M059J (cell line): ENCODE measurements at places on chromosomes 5 and 9. TPM values are rescaled to one million over a fixed set of nuclear protein-coding genes. Genes with fewer than 3 reads are reported as not detected.
A peak's percentile ranks its signal among the peaks of the same experiment; 100 is the strongest.

The CTNNAL1 gene
- total RNA-seq = 105 and 168 TPM in 2 replicates

The SPATA31A3 gene
- not detected in 2 replicates for total RNA-seq

The GABRA1 gene
- not detected in 2 replicates for total RNA-seq

The STPG3 gene
- not detected in 2 replicates for total RNA-seq

The DMGDH gene
- not detected in 2 replicates for total RNA-seq

The CTNND2 gene
- 0.17 and 1.7 TPM in 2 replicates for total RNA-seq

The BHMT2 gene
- total RNA-seq = not detected in 2 replicates

DNA sequence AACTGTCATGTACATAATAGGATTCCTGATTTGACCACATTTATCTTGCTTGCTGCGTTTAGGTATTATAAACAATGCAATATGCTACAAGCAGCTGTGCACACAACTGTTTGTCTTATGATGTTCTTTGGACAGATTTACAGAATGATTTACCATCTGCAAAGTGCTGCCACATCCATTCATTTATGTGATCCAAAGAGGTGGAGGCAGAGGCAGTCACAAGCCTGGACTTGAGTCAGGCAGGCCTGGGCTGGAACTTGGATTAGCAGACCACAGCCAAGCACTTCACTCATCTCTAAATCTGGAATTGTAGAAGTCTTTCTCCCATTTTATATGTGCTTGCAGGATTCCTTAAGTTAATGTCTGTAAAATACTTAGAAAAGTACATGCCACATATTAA is 149.0 kb downstream of the INSYN2B start:
- no peak for DNase-seq

DNA sequence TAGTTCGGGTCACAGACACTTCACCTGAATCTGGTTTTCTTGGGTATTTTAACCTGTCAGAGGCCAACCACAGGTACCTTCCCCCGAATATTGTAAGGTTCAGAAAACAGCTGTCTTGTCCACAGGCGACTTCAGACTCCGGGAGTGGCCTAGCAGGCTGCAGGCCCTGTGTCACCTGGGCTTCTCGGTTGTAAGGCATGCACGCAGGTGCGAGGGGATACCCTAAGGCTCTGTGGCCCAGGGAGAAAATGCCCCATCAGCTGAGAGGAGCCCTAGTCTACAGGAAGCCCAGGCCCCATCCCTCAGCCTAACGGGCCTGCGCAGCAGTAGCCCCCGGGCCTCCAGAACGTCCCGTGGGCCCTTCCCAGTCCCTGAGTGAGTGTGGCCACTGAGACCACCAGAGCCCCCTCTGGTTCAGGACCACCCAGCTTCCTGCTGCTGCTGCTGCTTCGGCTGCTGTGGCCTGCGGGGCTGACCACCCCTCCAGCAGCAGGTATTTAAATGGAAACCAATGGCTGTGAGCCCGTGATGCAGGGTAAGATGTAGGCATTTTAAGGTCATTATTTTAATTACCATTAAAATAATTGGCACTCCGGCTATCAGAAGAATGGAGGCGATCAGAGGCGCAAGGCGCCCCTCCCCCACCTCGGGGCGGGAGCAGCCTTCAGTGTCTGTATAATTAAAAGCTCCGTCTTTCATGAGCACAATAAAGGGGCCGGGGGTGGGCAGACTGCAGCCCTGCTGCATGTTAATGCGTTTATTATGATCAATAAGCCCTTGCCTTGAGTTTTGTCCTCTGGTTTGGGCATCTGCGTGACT is 65.4 kb downstream of the PSMB7 start:
- DNase-seq = no peak

DNA sequence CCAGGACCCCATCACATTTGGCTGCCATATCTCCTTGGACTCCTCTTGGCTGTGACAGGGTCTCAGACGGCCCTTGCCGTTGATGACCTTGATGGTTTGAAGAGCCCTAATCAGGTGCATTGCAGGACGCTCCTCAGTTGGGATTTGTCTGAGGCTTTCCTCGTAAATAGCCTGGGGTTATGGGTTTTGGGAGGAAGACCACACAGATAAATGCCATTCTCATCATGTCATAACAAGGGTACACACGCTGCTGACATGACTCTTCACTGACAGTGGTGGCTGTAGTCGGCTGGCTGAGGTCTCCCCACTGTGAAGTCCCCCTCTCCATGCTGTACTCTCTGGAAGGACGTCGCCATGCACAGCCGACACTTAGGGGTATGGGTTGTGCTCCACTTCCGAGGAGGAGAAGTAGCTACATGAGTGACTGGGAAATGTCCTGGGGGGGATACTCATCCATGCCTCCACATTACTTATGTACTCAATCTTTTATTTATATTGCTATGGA is 42.9 kb upstream of the SPTLC1 start:
- DNase-seq = peak; percentile 50

DNA sequence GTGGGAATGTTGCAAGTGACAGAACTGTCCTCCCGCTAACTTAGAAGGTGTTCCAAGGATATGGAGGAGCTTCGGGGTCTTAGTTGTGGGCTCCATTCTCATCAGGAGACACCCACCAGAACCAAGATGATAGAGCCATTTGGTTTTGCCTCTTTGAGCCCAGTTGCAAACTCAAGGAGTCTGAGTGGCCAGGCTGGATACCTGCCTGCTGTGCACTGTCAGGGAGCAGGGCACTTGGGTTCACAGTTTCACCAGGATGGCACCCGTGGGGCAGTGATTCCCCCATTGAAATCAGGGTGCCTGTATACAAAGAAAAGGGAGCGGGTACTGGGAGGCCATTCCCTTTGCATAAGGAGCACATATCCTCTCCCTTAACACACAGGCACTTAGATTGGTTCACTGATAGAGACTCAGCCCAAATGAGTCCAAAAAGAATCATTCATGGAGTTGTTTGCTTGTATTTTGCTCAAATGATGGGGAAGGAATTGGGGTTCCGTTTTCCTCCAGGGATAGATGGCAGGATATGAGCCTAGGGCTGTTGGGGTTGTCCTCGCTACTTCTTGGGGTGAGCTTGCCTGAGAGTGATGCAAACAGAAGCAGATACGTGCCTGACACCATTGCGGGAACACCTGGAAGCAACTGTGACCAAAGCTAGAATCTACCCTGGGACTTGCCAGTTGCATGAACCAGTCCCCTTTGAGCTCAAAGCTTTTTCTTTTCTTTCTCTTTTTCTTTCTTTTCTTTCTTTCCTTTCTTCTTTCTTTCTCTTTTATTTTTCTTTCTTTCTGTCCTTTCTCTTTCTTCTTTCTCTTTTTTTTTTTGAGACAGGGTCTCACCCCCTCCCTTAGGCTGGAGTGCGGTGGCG is 1.3 kb upstream of the PRR7 start:
- no peak for DNase-seq

DNA sequence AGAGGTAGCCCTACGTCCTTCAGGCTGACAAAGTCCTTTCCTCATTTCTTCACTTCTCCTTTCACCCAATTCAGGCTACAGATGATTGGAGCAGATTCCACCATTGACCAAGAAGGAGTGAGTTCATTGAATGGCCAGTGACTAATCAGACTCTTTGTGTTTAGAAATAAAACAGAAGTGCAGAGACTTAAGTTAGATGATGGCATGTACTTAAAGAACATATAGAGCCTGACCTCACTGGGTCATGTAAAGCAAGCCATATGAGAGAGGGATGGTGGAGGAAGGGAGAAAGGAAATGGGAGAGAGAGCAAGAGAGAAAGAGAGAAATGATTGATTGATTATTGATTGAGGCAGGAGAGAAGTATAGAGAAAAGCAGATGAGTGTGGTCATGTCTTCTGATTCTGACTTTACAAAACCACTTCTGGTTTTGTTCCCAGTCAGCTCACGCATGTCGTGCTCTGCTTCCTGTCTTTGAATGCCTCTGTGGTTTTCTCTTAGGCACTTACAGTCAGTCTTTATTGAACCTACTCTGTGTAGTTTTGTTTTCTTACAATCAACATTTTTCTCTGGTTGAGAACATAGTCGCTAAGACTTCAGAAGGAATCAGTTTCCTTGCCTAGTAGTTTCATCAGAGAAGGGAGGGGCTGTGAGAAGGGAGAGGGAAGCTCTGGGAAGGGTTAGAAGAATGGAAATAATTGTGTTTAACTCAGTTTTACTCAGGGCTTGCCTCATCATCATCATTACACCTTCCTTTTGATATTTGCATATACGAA is 149.2 kb upstream of the KLF9 start:
- peak; percentile 92 for DNase-seq

DNA sequence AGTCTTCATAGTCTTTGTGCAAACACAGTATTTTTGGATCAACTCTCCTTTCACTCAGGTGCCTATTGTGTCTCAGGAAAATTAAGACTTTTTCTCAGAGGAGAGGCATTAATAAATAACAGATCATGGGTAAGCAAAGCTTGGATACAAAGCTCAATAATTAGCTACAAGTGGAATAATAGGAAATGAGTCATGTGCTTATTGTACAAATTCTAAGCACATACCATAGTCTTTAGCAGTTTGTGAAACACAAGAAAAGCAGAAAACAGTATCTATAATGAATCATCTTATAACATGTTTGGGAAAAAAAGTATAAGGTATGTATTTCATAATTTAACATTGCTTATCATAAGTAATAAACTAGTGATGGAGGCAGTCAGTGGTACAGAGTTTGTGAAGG is 477.0 kb downstream of the CDH10 start:
- no peak for DNase-seq

DNA sequence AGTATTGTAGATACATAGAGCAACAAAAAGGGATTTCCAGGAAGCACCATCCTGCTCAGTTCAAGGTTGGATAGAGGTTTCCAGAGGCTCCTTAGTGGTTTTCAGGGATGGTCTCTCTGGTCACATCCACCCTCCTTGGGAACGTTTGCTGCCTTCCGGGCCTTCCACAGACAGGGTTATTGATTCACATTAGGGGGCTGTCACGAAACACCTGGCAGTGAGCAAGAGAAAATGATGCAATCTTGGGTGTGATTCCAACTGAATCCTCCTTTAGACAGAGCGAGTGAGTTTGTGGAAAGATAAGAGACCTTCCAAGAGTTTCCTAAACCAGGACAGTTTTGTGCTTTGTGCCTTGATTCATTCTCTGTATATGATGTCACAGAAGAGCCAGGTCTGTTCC is 43.8 kb upstream of the CTSL start:
- no peak for DNase-seq

DNA sequence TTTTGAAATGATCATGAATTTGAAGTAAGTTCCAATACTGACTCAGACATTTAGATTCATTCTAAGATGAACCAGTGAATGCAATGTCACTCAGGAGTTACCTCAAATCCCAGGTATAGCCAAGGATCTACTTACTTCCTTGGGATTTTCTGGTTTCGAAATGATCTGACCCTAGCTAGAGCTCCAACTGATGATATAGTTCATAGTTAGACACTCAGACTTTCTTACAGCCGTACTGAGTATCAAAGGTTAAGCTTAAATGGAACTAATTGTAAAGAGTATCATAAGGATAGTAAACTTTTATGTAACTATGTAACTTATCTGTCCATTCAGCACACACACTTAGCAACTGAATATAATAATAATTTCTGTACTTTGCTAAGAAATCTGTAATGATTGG is 84.0 kb upstream of the FSD1L start:
- no peak for DNase-seq

DNA sequence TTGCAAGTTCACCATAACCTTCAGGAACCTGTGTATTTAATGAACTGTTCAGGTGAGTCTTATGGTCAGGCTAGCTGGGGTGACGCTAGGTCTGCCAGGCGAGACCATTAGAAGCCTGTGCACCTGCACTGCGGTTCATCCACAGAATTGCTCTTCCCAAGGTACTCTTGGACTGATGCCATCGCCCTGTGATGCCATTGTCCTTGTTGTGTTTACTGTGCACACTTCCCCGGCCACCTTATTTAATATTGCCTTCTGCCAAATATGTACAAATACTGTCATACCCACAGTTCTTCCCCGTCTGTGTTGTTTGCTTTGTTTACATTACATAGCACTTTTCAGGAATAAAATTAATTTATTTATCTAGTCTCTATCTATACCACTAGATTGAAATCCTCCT is 66.3 kb downstream of the RCL1 start:
- no peak for DNase-seq

DNA sequence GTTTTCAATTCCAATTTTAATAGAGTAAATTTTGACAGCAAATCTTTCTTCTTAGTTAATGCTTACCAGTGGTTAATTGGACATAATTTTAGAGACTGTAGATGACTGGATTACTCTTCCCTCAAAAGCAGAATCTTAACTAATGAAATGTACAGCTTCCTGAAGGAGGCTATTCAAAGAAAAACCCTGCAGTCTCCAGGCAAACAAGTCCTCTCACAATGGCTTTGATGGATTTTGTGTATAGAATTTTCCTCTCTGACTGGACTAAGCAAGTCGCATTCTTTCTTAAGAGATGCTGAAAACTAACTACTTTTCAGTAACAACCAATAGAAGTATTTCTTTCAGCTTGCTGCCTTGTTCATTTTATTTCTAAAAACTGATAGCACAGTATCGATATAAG is 35.7 kb upstream of the TMED7 start:
- DNase-seq = no peak

DNA sequence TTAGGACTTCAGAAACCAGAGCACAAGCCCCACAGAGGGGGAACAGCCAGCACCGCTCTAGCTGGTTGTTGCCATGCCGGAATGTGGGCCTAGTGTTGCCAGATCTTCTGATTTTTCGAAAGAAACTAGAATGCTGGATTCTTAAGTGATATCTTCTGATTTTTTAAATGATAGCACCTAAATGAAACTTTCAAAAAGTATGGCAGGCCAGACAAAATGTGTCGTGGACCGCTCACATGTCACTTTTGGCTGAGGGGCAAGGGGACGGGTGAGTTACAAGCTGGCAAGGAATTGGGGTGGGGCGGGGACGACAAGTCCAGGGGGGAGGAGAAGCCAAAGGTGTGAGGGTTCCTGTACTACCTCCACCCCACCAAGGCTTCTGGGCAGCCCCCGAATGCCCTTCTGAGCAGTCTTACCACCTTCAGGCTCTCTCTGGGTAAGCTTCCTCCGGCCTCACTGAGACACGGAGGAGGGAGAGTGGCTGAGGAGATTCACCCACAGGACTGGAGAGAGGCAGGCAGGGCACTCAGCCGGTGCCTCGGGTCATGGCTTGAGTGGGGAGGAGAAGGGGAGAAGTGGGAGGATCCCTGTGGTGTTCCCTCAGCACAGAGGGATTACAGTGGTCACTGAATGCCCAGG is 10.3 kb downstream of the B4GALT7 start:
- no peak for DNase-seq

DNA sequence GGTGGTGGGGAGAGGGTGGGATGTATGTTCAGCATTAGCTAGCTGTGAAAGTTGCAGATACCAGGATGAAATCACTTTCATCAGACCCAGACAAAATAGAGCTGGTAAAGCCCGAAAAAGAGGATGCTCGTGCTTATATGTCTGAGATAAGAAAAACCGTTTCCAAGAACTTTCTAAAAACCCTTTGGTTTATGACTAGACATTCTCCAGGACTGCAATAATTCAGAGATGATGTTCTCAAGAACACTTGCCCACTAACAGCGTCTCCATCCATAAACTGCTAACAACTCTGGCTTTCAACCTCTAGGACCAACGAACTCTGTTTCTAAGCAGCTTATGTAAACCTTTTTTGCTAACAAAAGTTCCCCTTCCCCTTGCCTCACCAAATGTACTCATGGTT is 8.4 kb upstream of the AMACR start:
- DNase-seq = no peak

- peak; percentile 22 for DNase-seq
Measured at GRCh38 chr9:132780230-132781007, 97.7 kb downstream of the AK8 start.

GRCh38 chr5:180975338-180975737 is 13.3 kb upstream of the BTNL3 start:
- no peak for DNase-seq
